Fibroblast of villous mesenchyme (primary cell): ENCODE measurements at places on chromosomes 5 and 9.

DNA sequence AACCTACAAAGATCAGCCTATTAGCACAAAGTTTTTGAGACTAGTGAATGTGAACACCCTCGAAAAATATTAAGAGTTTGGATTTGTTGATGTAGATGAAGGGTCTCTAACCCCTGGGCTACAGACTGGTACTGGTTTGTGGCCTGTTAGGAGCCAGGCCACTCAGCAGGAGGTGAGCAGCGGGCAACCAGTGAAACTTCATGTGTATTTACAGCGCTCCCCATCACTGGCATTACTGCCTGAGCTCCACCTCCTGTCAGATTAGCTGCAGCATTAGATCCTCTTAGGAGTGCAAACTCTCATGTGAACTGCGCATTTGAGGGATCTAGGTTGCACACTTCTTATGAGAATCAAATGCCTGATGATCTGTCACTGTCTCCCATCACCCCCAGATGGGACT, 11.2 kb upstream of the PAM start:
- no peak for DNase-seq

- peak; percentile 56 for DNase-seq
Measured at GRCh38 chr9:98709968-98710965, 1.5 kb upstream of the GABBR2 start.

DNA sequence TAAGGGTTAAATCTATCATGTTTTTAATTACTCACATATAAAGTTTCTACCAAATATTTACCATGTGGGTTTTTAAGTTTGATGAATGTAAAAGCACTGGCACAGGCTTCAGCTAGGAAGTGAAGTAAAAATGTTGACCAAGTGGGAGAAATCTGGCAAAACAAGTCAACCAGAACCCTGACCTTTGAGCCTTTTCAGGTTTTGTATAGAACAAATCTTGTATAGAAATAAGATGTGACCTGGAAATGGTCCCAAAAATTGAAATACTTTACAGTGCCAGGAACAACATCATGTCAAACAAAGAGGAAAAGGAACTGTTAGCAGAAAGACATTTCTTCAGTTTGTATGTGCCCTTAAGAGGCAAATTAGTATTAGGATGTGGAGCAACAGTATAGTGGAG, 137.6 kb downstream of the CCDC192 start:
- DNase-seq, result no peak

- peak; percentile 77 for DNase-seq
Measured at GRCh38 chr9:5582835-5583195, 46.1 kb upstream of the RIC1 start.

GRCh38 chr9:114286146-114286679, 36.7 kb upstream of the ORM1 start:
- DNase-seq, result no peak
